CD4-positive, CD25-positive, alpha-beta regulatory T cell (primary cell): ENCODE measurements at places on chromosomes 13 and 19.

DNA sequence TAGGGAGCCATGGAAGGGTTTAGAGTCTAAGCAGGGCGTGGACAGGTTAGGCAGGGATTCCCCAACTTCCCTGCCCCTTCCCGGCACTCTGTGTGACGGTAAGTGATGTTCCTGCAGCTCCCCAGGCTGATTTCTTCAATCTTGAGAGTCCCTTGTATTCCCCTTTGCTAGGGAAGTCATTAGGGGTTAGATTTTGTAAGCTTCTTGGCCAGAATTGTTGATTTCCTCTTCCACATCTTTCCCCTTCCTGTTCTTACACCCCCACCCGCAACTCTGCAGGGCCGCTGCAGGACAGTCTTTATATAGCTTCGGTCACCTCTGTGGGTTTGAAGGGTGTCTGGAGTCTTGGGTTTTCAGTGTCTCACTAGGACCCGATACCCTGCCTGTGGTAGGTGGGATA lies 10.6 kb upstream of the ADGRE1 start:
- no peaks in the 10 kb centered on the region for H3K36me3 ChIP-seq
- no peak overlapping the region for H3K4me3 ChIP-seq

DNA sequence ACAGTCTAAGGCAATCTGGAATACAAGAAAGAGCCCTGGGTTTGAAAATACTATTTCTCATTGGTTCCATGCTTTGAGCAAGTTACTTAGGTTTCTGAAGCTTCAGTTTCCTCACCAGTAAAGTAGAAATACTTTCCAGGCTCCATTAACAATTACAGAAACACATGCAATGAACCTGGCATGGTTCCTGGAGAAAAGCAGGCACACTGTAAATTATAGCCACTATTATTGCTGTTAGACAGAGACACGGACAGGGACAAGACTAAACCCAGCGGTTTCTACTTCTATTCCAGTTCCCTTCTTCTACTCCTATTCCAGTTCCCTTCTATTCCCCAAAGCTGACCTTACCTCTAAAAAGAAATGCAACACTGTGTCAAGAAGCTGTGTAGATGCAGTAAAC lies 41.2 kb downstream of the MIPEP start:
- H3K4me3 ChIP-seq, result no peak overlapping the region
- no peak overlapping the region for H3K27ac ChIP-seq
- DNase-seq, result no peak
- no peaks in the 10 kb centered on the region for H3K4me1 ChIP-seq
- H3K36me3 ChIP-seq, result no peaks in the 10 kb centered on the region

DNA sequence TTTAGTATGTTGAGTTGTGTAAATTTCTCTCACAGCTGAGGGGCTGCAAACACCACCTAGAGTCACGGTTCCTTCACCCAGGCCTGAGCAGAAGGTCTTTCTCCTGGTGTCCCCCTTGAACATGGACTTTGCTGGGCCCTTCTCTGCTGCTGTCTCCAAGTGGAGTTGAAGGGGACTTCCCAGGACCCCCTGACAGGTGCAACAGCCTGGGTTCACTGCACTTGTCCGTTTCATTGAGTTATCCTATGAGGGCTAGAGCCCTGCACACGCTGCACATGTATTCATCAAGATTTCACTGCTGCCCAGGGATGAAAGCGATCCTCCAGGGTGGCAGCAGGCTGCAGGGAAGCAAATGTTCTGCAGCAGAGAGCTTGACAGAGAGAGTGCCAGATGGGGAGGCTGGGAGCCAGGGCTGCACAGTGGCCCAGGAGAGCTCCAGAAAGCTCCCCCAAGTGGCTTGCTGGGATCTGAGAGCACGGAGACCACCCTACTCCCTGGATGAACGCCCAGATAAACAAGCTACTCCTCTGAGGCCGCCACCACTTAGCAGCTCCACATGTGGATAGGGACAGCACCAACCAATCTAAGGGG lies 10.3 kb downstream of the TMEM272 start:
- H3K4me3 ChIP-seq, result no peak overlapping the region
- no peak for DNase-seq
- no peak overlapping the region for H3K27ac ChIP-seq

DNA sequence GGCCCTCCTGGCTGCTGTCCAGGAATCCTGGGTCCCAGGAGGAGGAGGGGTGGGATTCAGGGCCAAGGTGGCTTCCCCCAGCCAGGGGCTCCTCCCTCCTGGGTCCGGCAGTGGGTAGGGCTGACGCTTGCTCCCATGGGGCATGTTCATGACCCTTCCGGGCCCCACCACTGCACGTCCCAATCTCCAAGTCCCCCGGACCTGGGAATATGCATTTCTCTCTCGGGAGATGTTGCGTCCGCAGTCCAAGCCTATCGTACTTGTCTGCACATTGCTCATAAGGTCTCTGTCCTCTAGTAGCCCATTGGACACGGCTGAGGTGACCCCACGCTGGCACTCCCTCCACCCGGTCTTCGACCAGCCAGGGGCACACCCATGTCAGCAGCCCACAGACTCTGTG lies 192.3 kb downstream of the TEX29 start:
- H3K27ac ChIP-seq, result no peak overlapping the region
- no peak overlapping the region for H3K4me3 ChIP-seq
- no peaks in the 10 kb centered on the region for H3K4me1 ChIP-seq
- H3K36me3 ChIP-seq, result no peaks in the 10 kb centered on the region

DNA sequence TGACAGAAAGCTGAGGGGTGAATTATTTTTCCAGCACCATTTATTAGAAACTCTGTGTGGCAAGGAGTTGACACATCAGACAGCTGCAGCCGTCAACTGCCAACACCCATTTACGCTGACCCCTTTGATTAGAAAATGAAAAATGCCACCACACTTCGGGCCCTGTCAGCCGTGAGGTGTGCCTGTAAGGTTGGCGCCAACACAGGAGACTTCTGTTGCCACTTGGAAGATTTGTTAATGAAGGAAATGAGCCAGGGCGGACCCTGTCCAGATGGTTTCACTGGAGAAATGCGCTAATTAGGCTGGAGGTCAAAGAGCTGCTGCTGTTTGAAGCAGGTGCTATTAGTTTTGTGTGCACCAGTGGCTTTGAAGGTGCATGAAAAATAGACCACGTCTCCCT lies 297.5 kb downstream of the MTUS2 start:
- H3K4me1 ChIP-seq, result no peaks in the 10 kb centered on the region
- no peak overlapping the region for H3K27ac ChIP-seq
- H3K27me3 ChIP-seq, result peaks cover 3% of the 10 kb centered on the region
- no peak overlapping the region for H3K4me3 ChIP-seq
- no peaks in the 10 kb centered on the region for H3K36me3 ChIP-seq
- DNase-seq, result no peak

- DNase-seq, result no peak
- H3K4me1 ChIP-seq, result no peaks in the 10 kb centered on the region
- peaks cover 2% of the 10 kb centered on the region for H3K27me3 ChIP-seq
- H3K4me3 ChIP-seq, result no peak overlapping the region
- no peaks in the 10 kb centered on the region for H3K36me3 ChIP-seq
- no peak overlapping the region for H3K27ac ChIP-seq
Observed at GRCh38 chr13:113777311-113778260, 18.6 kb downstream of the TMEM255B start.

DNA sequence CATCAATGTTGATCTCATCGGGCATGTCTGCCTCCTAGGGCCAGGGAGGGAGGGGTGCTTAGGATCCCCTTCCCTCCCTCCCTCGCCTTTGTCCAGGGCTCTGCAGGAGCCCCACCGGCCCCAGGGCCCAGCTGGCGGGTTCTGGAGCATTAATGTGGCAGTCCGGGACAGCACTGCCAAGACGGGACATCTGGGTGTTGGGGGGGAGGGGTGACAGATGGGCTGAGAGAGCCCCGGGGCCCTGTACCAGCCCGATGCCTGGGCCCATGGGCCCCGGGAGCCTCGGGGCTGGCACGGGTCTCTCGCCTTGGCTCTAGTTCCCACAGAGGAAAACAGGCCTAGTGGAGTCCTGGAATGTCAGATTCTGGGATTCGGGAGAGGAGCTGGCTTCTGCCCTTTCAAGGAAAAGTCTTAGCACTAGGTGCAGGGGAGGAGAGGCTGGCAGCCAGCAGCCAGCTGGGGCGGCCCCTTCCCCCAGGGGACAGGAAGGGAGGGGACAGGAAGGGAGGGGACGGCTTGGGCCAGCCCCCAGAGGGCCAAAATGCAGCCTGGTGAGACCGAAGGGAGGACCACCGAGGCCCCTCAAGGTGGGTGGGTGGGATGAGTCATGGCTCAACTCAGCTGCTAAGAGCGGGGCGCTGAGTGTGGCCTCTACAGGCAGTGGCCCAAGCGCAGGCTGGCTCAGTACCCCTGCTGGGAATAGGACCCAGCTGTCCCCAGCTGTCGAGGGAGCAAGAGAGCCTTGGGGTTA lies 3.1 kb downstream of the PPP1R14A start:
- no peak overlapping the region for H3K27ac ChIP-seq
- H3K27me3 ChIP-seq, result peaks cover 2% of the 10 kb centered on the region
- H3K36me3 ChIP-seq, result no peaks in the 10 kb centered on the region
- peaks cover 4% of the 10 kb centered on the region for H3K4me1 ChIP-seq

- no peak overlapping the region for H3K27ac ChIP-seq
- H3K36me3 ChIP-seq, result no peaks in the 10 kb centered on the region
- no peak overlapping the region for H3K4me3 ChIP-seq
- H3K27me3 ChIP-seq, result no peaks in the 10 kb centered on the region
- DNase-seq, result no peak
Observed at GRCh38 chr19:31516756-31517155, 167.5 kb upstream of the TSHZ3 start.

DNA sequence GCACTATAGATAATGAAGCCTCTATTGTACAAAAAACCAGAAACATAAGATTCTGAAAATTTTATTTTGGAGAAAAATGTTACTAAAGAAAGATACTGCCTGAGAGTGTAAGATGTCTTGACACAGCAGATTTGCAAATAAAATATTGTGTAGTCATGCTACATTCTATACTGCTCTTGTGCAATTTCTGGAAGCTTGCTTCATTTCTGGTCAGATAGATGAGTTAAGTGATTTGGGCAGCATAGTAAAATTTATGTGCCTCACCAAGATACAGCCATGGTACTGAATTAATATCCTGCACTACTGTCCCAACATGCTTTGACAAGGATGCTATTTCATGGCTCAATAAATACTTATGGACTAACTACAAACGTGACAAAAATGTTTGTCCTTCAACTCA lies 55.1 kb upstream of the STARD13 start:
- no peak overlapping the region for H3K4me3 ChIP-seq
- H3K4me1 ChIP-seq, result no peaks in the 10 kb centered on the region
- no peak for DNase-seq
- H3K36me3 ChIP-seq, result no peaks in the 10 kb centered on the region

GRCh38 chr13:25114220-25114619 lies 18.3 kb downstream of the PABPC3 start:
- no peaks in the 10 kb centered on the region for H3K36me3 ChIP-seq
- no peak overlapping the region for H3K4me3 ChIP-seq
- H3K27ac ChIP-seq, result no peak overlapping the region
- peaks cover 22% of the 10 kb centered on the region for H3K27me3 ChIP-seq
- H3K4me1 ChIP-seq, result no peaks in the 10 kb centered on the region
- peak; percentile 64 for DNase-seq

- H3K4me3 ChIP-seq, result no peak overlapping the region
- no peak for DNase-seq
- no peaks in the 10 kb centered on the region for H3K36me3 ChIP-seq
- no peaks in the 10 kb centered on the region for H3K4me1 ChIP-seq
- no peaks in the 10 kb centered on the region for H3K27me3 ChIP-seq
- no peak overlapping the region for H3K27ac ChIP-seq
Observed at GRCh38 chr13:91112201-91112923, 235.1 kb upstream of the MIR17HG start.

- H3K27me3 ChIP-seq, result no peaks in the 10 kb centered on the region
- H3K4me3 ChIP-seq, result peak overlapping the region; percentile 13
- no peaks in the 10 kb centered on the region for H3K36me3 ChIP-seq
- no peak for DNase-seq
Observed at GRCh38 chr19:16283210-16284061, 41.2 kb upstream of the KLF2 start.

GRCh38 chr19:51546650-51547396 lies 15.4 kb upstream of the SIGLEC6 start:
- H3K4me1 ChIP-seq, result no peaks in the 10 kb centered on the region
- no peak overlapping the region for H3K27ac ChIP-seq
- peak; percentile 1 for DNase-seq
- H3K36me3 ChIP-seq, result no peaks in the 10 kb centered on the region

DNA sequence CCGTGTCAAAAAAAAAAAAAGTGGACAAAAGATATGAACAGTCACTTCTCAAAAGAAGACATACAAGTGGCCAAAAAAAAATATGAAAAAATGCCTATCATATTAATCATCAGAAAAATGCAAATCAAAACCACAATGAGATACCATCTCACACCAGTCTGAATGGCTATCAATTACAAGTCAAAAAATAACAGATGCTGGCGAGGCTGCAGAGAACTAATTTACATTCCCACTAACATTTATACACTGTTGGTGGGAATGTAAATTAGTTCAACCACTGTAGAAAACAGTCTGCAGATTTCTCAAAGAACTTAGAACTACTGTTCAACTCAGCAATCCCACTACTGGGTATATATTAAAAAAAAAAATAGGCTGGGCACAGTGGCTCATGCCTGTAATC lies 26.5 kb upstream of the FOXO1 start:
- no peak overlapping the region for H3K27ac ChIP-seq
- H3K36me3 ChIP-seq, result no peaks in the 10 kb centered on the region
- no peaks in the 10 kb centered on the region for H3K27me3 ChIP-seq

DNA sequence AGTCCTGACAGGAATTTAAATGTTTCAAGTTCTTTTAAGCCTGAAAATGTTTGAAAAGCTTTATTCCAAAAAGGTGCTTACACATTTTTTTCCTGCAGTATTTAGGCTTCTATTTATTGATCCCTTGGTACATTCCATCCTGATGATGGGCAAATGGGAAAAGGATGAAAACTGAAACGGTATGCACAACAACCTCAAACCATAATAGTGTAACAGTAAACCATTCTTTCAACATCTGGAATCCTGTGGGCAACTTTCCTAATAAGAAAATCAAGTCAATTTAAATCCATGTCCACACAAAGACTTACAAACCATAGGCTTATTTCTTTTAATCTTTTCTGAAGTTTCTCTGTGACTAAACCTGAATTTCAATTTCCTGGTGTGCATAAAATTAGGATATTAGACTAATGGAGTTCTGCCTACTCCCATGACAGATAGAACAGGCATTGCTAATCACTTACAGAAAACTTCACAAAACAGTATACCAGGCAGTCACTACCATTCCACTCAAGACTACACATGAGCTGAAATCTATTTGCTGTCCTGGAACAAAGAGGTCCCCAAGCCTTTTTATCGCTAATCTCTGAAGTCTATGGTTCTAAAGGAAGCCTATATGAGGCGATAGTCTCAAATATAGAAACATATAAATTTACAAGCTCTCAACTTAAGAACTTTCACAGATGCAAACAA lies 103.3 kb downstream of the DLEU7 start:
- H3K4me3 ChIP-seq, result no peak overlapping the region
- H3K36me3 ChIP-seq, result no peaks in the 10 kb centered on the region
- no peaks in the 10 kb centered on the region for H3K27me3 ChIP-seq
- no peak for DNase-seq
- H3K27ac ChIP-seq, result no peak overlapping the region
- no peaks in the 10 kb centered on the region for H3K4me1 ChIP-seq

DNA sequence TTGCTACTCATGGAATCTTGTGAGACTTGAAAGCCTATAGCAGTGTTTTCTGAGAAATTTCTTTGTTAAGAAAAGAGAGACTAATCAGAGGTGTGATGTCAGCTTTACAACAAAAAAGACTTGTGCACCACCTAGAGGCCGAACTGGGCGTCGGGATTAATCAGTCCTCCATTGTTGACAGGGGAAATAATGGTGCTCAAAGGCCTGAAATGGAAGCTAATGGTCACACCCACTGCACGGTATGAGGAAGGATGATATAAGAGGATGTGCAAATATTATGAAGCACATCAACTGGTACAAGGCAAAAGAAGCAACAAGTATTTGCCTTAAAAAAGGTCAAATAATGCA lies 480.2 kb upstream of the MIR17HG start:
- H3K4me1 ChIP-seq, result no peaks in the 10 kb centered on the region
- no peak overlapping the region for H3K27ac ChIP-seq
- H3K27me3 ChIP-seq, result no peaks in the 10 kb centered on the region
- no peak for DNase-seq
